ENCODE measurements at places on chromosomes 11 and 22.
A peak's percentile ranks its signal among the peaks of the same experiment; 100 is the strongest.

- DNase-seq = no peak
Observed at GRCh38 chr22:30743257-30744020, 48.8 kb downstream of the OSBP2 start.

GRCh38 chr22:25656724-25657123 is 85.3 kb upstream of the MYO18B start:
- DNase-seq = no peak

- peak; percentile 68 for DNase-seq
Observed at GRCh38 chr11:69483691-69484426, 2.4 kb downstream of the LINC01488 start.

DNA sequence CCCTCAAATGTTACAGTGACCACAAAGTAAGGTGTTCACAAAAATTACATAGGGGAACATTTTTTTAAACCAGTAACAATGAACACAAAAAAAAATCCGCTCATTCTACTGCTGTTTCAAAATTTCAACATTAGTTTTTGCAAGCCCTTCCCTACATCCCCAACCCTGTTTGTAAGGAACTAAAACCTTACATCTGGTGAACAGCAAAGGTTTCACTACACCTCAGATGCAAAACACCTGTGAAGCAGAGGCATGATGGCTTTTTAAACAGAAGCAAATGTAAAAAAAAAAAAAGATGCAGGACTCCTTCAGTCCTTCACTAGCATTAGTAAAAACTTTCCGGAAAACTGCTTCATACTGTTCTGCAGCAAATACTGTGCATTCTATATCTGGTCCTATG is 50.0 kb upstream of the API5 start:
- DNase-seq = no peak

GRCh38 chr11:35953081-35953760 is 9.4 kb downstream of the LDLRAD3 start:
- DNase-seq = peak; percentile 62

GRCh38 chr22:42190274-42190673 is 59.7 kb upstream of the CYP2D6 start:
- DNase-seq = no peak

DNA sequence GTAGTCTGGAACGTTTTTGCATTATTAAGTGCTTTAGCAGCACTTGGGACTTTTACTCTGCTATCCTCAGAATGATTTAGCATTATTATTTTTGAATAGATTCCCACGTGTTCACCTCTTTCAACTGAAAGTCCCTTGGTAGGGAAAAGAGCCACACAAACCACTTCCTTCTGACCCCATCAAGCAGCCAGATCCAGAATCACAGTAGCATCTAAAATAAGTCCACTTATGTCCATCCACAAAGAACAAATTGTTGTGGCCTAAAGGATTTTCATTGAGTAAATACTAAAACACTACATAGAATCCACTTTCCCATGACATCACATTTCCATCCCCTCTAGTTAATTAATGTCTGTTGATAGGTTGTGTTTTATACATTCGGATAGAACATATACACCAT is 381.7 kb downstream of the AASDHPPT start:
- no peak for DNase-seq

GRCh38 chr11:35089666-35090065 is 49.3 kb upstream of the CD44 start:
- no peak for DNase-seq

- no peak for DNase-seq
Observed at GRCh38 chr11:66624450-66624849, 8.0 kb downstream of the RBM14 start.

- DNase-seq = no peak
Observed at GRCh38 chr11:10158461-10158860, 135.6 kb downstream of the SBF2 start.

GRCh38 chr22:49627217-49628181 is 200.2 kb downstream of the BRD1 start:
- no peak for DNase-seq

DNA sequence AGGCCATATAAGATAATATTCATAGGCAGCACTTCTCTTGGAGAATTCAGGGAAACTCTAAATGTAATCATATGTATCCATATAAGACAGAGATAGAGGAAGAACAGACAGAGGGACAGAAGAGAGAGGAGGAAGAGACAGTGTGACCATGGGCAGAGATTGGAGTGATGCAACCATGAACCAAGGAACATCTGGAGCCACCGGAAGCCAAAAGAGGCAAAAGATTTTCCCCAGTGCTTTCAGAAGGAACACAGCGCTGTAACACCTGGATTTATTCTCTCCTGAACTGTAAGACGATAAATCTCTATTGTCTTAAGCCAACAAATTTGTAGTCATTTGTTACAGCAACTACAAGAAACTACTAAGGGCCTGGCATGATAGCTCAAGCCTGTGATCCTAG is 57.7 kb downstream of the GAB2 start:
- no peak for DNase-seq

GRCh38 chr11:117793583-117793982 is 3.4 kb downstream of the DSCAML1 start:
- DNase-seq = no peak

DNA sequence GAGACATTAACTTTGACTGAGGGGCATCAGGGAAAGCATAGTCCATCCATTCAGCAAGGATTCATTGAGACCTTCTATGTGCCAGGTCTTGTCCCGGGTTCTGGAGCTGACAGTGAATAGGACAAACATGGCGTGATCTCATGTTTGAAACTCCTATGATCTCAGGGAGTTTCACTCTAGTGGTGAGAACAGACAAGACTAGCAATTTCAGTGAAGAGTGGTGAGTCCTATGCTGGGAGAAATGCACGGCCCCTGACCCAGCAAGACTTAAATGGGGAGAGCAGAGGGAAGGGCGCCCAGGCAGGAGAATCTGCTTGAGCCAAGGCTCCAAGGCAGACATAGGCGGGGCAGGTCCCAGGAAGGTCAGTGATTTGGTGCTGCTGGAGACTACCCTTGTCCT is 155.7 kb downstream of the CEP164 start:
- DNase-seq = no peak

DNA sequence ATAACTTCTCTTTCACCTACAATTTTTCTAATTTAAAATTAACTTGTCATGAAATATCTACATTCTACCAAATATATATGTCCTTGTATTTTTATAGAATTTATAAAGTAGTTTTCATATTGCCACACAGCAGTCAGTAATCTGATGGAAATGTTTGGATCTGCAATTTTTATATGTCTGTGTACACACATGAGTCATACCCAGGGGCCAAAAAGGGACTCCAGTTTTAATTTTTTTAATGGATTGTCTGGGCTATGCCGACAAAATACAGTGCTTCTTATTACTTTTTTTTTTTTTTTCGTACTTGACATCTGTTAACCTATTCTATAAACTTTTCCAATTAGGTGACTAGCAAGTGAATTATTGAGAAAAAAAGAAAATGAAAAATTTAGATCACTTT is 6.3 kb downstream of the GUCY1A2 start:
- DNase-seq = no peak

- no peak for DNase-seq
Observed at GRCh38 chr11:65781962-65782815, 1.4 kb upstream of the AP5B1 start.

GRCh38 chr11:110728883-110729282 is 16.6 kb upstream of the ARHGAP20 start:
- no peak for DNase-seq

- DNase-seq = no peak
Observed at GRCh38 chr22:31556627-31557203, 60.4 kb downstream of the SFI1 start.

GRCh38 chr11:45334410-45334809 is 48.3 kb upstream of the SYT13 start:
- no peak for DNase-seq
